ENCODE measurements at places on chromosomes 11 and 22.

GRCh38 chr11:35662061-35662648, 420 bp upstream of the TRIM44 start:
- no peak for DNase-seq

DNA sequence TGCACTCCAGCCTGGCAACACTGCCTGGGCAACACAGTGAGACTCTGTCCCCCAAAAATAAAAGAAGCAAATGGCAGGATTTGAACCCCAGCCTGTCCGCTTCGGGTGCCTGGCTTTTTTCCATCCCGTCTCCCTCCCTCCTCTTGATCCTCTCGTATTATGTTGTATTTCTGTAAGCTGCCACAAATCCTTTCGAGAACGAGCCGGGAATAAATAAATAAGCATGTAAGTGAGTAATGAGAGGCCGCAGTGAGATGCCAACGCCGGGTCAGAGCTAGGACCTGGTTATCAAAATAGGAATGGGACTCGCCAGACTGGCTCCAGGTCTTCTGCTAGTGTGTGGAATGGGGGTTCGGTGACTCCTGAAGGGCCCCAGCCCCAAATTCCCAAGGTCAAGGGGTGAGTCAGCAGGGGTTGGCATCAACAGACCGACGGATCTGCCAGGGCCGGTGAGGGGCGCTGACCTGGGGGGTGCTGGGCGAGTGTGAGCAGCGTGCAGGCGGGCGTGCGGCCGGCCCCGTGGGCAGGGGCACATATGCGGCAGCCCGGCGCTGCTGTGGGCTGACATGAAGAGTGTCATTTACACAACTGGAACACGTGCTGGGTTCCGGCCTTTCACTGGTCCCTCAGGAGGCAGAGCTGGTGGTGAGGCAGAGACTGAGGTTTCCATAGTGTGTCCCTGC, 47.8 kb downstream of the FLRT1 start:
- no peak for DNase-seq

- peak; percentile 9 for DNase-seq
Observed at GRCh38 chr22:28247667-28248363, 328.8 kb upstream of the PITPNB start.

DNA sequence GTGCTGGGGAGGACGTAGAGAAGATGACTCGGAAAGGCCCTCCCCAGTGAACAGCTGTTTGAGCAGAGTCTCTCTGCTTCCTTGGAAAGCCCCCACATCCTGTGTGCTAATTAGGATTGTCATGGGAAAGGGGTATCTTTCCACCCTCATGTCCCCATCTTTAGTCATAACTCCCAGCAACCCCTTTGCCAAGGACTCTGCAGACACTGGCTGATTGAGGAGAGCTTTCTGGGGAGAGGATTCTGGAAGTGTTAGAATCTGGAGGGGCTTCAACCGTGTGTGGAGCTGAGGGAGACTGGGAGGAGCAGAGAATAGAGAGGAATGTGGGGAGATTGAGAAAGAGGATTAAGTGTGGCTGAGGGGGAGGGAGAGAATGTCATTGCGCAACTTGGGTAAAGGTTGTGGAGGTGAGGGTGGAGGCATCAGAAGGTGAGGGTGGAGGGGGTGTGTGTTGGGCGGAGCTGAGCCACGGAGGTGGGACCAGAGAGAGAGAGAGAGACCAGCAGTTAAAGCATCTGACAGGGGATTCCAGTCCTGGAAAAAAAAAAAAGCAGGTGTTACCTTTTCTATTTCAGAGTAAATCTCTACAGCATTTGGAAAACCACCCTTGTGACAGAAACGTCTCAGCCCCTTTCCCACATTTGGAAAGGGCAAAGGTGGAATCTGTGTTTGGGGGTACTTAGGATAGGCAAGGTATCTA, 2.2 kb downstream of the DTX4 start:
- DNase-seq, result no peak

GRCh38 chr11:44310206-44310462, 195 bp upstream of the ALX4 start:
- no peak for DNase-seq

- DNase-seq, result no peak
Observed at GRCh38 chr22:41501209-41501608, 32.3 kb downstream of the ACO2 start.

DNA sequence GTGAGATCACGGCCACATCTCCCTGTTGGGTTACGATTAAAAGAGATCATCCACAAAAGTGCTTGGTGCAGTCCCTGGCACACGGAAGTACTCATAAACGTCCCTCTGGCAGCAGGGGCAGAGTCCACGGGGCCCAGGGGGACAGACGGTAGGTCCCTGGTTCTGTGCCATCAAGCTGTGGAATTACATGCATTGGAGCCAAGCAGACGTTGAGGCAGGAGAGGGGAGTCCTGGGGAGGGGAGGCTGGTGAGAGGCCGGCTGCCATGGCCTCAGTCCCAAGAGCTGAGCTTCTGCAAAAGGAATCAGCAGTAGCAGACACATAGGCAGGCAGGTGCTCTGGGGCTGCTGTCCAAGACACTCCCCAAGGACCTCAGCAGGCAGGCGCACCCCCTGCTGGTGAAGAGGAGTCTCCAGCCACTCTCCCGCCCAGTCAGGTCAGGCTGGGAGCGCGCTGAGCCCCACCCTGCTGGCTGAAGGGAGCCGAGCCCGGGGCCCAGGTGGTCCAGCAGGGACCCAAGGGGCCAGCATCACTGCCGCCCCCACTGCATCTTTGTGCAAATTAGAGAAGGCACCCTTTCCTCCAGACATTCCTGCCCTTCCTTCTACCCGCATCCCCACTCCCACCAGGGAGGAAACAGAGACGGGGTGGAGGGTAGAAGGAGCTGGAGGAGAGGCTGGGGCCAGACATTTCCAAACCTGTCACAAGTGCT, 7.6 kb upstream of the KCTD17 start:
- no peak for DNase-seq
